AG04449 (cell line): ENCODE measurements at places on chromosomes 11 and 22.

DNA sequence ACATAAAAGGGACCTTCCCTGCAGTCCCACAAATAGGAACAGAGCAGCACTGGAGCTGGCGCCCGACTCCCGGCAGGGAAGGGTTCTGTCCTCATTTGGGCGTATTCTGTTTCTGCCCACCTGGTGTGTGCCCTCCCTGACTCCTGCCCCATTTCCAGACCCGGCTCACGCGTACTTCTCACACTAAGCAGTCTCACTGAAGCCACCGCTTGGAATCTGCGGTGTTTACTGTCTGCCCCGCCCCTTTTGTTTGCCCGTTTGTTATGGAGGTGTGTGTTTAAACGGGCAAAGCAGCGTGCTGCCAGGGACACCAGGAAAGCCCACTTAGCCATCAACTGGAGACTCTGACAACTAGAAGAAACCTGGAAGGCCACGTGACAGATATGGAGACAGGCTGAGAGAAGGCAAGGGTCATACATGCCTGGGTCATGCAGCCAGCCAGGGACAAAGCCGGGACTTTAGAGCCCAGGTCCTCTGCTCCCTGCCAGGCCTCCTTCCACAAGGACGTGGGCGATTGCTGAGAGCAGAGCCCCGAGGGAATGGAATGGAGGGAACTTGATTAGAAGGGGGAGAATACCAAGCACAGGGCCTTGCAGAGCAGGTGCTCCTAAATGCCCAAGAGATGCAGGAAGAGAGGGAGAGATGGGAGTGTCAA lies 8.7 kb upstream of the EFCAB6 start:
- DNase-seq = no peak

DNA sequence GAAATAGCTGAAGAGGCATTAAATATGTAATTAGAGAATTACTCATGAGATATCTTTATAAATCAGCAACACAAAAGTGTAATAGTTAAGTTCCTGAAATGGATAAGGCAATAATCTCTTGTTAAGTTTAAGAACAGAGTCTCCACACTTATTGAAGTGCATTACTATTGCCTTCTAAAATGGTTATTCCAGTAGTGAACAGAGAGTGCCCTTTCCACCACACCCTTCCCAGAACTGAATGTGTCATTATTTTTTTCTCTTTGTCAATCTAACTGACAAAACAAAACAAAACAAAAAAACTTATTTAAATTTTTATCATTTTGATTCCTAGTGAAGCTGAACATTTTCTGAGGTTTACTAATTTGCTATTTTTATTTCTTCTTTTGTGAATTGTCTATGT lies 9.2 kb upstream of the PRRG4 start:
- no peak for DNase-seq

DNA sequence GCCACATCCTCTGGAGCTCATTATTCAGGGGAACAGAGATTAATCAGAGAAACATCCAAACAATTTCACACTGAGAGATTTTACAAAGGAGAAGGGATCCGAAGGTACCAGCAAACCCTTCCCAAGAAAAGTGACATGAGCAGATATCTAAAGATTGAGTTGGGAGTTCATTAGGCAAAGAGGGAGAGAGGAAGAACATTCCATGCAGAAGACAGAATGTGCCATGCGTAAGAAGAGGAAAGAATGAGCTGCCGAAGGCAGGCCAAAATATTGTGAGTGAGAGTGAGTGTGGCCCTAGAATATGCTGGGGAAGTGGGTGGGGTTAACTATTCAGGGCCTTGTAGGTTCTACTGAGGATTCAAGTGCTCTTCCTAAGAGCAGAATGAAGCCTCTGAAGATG lies 50.0 kb upstream of the LYVE1 start:
- DNase-seq = no peak

GRCh38 chr22:23184100-23184763 lies 3.9 kb downstream of the BCR start:
- DNase-seq = no peak

DNA sequence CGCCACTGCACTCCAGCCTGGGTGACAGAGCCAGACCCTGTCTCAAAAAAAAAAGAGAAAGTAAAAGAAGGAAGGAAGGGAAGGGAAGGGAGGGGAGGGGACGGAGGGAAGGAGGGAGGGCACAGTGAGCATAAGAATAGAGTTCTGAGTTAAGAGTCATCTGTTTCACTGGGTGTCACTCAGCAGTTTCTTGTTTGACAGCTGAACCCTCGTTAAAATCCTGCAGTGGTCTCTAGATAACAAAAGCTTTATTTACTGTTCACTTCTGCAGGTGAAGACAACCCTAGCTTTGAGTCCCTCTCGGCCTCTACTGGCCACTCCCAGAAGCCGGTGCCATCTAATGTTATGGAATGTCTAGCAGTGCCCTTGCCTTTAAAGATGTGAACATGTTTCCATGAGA lies 71.2 kb downstream of the CLPB start:
- DNase-seq = no peak

DNA sequence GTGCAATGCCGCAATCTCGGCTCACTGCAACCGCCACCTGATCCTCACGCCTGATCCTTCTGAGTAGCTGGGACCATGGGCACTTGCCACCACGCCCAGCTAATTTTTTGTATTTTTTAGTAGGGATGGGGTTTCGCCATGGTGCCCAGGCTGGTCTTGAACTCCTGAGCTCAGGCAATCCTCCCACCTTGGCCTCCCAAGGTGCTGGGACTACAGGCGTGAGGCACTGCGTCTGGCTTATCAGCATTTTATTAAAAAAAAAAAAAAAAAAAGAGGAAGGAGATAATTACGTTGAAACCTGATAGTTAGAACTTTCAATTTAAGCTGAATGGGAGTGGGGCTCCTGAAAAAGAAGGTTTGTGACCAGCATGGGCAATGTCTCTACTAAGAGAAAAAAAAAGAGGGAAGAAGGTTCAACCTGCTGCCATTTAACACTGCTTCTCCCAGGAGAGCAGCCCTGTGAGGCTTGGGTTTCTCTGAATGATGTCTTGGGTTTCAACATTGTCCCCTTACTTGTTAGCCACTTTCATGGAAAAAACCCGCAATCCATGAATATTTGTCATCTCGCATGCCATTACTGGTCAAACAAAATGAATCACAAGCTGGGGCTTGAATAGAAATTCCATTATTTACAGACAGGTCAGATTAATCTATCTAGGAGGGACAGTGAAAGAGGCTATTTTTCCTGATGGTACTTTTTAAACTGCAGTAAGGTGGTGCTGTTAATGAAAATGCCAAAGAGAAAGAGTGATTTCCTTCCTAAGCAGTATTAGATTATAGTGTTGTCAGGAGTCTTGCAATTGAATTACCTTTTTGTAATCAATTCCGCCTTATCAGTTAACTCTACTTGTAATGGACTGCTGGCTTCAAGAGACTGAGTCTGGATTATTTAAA lies 72.5 kb downstream of the PACS1 start:
- DNase-seq = no peak

- no peak for DNase-seq
These were observed 3.4 kb downstream of the NLRP6 start for GRCh38 chr11:281486-282161.

GRCh38 chr22:24420072-24420976 lies 7.1 kb upstream of the ADORA2A start:
- no peak for DNase-seq

GRCh38 chr22:43273902-43274484 lies 69.2 kb downstream of the SCUBE1 start:
- DNase-seq = no peak

DNA sequence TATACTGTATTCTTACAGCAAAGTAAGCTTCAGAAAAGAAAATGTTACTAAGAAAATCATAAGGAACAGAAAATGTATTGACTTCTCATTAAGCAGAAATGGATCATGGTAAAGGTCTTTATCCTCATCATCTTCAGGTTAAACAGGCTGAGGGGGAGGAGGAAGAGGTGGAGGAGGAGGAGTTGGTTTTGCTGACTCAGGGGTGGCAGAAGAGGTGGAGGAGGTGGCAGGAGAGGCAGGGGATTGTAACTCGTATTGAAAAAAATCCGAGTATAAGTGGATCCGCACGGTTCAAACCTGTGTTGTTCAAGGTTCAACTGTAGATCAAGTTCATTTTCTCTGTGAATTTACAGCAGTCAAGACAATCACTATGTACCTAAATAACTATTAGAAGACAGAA lies 13.0 kb downstream of the GLB1L3 start:
- no peak for DNase-seq

- no peak for DNase-seq
These were observed at the start of gene IL10RA for GRCh38 chr11:117985953-117986887. Gene IL10RA (plus strand): TSS chr11:117986394. CDS start chr11:117986468, 74 bp downstream.

DNA sequence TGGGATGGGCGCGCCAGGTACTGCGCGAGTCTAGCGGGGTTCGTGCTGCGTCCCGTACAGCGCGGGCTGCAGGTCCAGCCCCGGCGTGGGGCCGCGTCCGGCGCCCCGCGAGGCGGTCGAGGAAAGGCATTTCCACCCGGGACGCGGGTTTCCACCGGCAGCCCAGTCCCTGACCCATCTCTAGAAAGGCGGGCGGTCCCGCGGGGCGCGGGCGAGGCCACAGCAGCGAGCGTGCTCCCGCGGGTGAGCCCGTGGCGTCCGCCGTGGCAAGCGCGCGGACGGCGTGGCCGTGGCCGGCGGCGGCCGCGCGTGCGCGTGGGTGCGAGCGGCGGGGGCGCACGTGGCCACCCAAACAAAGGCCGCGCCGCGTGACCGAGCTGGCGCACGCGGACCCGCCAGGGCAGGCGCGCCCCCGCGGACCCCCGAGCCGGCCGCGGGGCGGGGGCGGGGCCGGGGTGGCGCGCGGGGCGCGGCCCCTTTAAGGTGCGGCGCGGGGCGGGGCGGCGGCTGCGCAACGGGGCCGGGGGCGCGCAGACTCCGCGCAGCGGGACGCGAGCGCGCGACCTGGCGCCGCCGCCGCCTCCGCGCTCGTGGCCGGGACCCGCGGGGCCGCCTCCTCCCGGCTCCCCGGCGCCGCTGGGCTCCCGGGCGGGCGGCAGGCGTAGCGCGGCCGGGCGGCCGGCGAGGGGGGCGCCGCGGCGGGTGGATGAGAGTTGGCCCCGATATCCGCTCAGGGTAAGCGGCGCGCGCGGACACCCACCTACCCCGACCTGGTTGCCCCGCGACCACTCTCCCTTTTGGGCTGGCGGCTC lies 39.3 kb upstream of the CELSR1 start:
- DNase-seq = no peak

DNA sequence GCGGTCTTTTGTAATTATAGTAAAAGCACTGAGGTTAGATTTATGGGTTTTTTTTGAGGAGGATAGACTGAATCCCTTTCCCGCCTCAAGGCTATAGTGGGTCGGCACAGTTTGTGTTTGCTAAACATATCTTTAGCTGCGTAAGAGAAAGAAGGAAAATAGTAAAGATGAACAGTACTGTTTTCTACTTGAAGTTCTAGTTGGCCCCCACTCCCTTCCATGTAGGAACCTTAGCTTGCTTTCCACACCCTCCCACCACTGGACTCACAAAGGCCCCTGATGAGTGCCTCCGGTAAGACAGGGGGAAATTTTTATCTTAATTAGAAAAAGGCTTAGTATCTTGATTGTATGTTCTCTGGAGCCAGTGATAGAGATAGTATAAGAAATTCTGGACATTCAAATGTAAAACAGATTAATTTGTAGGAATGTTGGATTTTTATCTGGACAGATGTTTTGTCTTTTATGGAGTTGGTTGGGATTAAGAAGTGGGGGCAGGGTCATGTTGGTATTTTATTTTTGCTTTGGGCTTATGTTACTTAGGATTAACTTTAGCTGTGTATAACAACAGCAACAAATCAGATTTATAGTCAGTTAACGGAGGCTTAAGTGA lies 49.4 kb downstream of the PTPRJ start:
- DNase-seq = no peak

DNA sequence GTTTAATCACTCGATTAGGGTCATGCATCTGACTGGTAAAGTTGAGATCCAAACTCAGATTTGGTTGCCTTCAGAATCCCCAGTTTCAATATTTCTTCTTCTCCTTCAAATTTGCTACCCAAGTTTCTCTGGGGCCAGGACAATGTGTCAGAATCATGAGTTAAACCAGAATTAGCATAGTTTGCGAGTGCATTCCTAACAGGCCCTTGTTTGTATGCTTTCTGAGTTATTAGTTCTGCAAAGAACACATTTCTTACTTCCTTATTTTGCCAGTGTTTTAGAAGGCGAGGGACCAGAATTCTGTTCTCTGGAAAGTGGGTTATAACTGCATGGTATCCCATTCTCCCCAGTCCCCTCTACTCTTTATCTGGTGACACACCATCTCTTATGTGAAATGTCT lies 112.0 kb downstream of the ARL14EP start:
- no peak for DNase-seq
